ENCODE measurements at places on chromosomes 11 and 22.

- DNase-seq = no peak
Measured at GRCh38 chr11:12674936-12675696, 895 bp downstream of the TEAD1 start.

- DNase-seq = no peak
Measured at GRCh38 chr11:125958872-125959400, 13.1 kb downstream of the VSIG10L2 start.

GRCh38 chr22:33224841-33225240 is 166.7 kb upstream of the SYN3 start:
- DNase-seq = no peak

- no peak for DNase-seq
Measured at GRCh38 chr11:41010361-41011050, 448.9 kb downstream of the LRRC4C start.

- no peak for DNase-seq
Measured at GRCh38 chr11:72579816-72580641, 94.2 kb downstream of the PDE2A start.

GRCh38 chr22:19466126-19466716 is 12.8 kb downstream of the UFD1 start:
- DNase-seq = no peak

- peak; percentile 79 for DNase-seq
Measured at GRCh38 chr11:86456075-86456939, 81.6 kb downstream of the CCDC81 start.

DNA sequence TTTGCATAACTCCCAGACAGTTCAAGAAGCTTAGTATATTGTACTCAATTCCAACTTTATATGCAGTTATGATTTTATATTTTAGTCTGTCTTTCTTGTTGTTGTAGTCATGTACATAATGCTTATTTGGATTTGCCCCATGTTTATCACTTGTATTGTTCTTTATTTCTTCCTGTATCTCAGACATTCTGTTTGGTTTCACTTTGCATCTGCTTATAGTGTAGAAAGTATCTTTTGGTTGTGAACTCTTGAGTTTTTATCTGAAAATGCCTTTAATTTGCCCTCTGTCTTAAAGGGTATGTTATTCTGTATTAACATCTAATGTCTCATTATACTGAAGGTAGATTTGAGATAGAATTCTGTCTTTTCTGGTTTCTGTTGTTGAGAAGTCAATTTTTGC is 275.4 kb downstream of the DYNC2H1 start:
- DNase-seq = no peak

GRCh38 chr11:64874308-64875240 is 3.8 kb downstream of the EHD1 start:
- DNase-seq = peak; percentile 32

DNA sequence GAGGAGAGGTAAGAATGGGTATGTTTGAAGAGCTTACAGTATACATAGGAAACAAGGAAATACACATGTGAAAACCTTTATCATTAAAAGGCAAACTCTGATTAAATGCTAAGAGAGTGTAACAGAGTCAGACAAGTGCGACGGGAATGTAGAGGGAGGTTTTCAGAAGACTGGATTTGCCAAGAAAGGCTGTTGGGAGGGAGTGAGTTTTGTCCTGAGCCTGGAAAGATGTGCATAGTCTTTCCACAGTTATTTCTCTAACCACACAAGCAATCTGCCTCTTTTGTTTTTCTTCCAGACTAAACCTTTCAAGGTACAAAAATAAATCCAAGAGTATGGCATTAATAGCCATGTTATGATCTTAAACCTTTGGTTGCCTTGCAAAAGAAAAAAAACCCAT is 170.9 kb downstream of the KIRREL3 start:
- no peak for DNase-seq
